NCI-H146 (cell line): ENCODE measurements at places on chromosomes 5 and 9.

DNA sequence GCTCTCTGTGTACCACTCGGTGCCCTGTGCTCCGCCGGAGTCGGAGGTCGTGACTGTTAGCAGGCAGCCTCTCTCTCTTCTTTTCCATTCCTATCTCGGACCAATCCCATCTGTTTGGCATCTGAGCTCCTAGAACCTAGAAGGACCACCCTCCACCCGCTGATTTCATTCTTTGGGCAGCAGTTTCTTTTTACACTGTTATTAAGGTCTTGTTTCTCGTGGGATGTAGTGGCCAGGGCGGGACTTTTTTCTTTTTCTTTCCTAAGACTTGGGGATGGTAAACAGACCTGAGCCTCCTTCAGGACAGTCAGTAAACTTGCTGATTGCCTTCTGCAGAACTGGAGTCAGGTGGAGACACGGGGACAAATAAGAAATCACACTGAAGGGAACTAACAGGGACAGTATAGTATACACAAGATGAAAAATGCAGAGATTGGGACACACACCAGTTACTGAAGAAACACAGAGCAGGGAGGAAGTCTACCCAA lies 500 bp downstream of the URM1 start:
- DNase-seq: no peak

DNA sequence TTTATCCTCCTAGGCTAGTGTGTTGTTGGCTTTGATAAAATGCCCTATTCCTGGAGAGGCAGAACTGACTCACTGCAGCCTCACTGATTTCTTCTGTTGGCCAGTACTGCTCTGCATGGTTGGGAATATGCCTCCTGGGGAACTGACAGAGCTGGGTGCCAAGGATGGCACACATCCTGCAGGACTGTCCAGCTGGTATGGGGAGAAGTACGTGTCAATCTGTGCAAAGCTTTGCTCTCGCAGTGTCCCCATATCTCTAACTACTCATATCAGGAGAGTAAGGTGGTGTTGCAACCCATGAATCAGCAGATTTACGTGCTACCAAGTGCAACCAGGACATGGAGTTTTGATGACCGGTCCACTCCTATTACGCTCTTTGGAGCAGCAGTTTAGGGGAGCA lies 74.7 kb downstream of the TEK start:
- DNase-seq: no peak

DNA sequence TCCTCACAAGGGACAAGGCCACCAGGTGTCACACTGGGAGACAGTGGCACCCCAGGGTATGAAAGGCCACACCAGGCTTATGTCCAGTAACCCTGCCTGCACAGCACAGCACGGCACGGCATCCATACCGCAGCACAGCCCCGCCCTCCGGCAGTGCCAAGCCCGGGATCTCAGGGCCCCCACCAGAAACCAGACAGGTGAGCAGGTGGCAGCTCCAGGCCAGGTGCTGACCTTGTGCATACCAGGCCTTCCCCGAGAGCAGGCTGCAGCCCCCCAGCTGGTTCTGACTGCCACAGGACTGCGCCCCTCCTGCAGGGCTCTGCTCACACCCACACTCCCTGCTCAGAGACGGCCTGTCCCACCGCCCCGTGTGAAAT lies 56.5 kb downstream of the ADAMTS2 start:
- DNase-seq: no peak

GRCh38 chr5:15320871-15321270 lies 179.1 kb upstream of the FBXL7 start:
- DNase-seq: no peak

DNA sequence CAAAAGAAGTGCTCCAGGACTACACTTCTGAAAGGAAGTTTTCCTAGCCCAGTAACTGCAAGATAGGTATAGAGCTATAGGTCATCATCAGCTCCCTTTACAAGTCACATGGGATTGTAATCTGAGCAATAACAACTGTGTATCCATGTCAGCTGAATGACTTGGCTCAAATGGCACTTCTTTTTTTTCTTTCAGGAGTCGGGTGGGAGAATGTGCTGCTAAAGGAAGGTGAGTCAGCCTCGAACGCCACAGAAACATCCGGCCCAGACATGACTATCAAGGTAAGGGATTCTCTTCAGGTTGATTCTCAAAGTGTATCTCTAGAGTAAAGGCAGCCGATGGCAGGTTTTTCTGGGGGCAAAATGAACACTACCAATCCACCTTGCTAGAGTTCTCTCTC lies 192.2 kb downstream of the C9orf152 start:
- no peak for DNase-seq

DNA sequence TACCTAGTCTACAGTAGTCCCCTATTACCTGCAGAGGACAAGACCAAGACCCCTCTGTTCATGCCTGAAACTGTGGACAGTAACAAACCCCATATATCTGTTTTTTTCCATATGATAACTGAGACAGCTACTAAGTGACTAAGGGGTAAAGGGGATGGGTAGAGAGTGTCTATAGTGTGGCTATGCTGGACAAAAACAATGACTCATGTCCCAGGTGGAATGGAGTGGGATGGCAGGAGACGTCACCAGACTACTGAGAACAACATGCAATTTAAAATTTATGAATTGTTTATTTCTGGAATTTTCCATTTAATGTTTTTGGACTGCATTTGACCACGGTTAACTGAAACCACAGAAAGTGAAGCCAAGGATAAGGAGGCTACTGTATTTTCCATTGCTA lies 171.8 kb downstream of the AGTPBP1 start:
- DNase-seq: no peak

DNA sequence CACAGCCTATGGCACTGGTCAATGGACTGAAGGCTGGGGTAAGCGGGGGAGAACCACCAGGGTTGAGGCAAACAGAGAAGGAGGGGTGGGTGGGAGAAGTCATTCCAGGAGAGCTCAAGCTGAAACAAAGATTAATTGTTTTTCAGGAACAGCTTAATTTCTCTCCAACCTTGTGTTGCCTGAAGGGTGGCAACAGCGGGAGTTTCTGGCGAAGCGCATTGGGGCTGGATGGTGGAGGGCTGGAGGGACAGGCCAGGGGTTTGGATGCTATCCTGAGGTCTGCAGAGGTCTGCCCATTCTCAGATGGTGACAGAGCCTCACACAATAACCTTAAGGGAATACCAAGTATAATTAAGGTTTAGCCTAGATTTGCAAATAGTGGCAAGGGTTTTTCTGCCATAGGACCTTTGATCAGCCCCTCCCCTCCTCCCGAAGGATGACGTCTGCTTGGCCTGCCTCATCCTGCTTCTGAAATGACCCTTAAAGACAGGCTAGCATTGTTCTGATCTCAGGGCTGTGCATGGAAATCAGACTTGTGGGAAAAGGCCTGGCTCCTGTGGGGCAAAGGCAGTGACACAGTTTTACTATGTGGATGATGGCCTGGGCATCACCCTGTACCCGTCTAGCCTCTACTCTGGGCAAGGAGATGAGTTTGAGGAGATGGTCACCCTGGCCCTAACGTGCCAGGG lies 32.7 kb downstream of the PSD2 start:
- no peak for DNase-seq

- DNase-seq: no peak
Observed at GRCh38 chr5:139177809-139178588, 20.2 kb downstream of the SIL1 start.

DNA sequence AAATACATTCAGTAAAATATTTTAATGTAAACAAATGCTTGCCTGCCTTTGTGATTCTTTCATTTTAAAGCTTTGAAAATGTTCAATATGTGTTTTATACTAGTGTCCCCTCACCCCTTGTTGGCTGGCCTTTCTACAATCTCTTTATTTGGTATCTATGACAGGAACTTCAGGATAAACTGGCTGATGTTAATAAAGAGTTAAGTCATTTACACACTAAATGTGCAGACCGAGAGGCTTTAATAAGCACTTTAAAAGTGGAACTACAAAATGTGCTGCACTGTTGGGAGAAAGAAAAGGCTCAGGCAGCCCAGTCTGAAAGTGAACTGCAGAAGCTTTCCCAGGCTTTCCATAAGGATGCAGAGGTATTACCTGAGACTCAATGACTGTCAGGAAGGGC lies 171.8 kb downstream of the CCDC171 start:
- no peak for DNase-seq

DNA sequence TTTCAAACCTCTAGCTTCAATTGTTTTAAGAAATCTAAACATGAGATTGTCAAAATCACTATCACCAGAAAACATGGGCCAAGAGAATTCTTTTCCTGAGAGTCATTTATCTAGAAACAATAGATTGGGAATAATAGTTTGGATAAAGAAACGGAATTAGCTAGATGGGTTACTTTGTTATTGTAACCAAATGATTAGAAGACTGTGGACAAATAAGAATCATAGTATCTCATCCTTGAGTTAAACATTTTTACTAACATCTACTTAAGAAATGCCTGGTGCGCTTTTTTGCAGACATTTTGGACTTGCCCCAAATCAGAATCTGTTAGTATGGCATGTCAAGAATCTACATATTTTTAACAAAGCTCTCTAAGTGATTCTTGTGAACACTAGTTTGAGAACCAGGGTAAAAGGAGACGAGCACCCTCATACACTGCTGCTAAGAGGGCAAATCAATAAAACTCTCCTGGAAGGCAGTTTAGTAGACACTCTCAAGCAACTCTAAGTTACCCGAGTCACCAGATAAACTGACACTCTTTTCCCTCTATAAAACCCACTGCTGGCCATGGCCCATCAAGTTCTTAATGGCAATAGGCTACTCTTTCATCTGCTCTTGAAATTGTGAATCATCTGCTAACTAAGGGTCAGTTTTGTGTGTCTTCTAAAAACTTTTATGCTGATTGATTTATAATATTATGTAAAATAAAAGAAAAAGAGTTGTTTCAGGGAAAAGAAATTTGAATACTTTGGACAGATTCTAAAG lies 39.1 kb downstream of the TPD52L3 start:
- DNase-seq: no peak

DNA sequence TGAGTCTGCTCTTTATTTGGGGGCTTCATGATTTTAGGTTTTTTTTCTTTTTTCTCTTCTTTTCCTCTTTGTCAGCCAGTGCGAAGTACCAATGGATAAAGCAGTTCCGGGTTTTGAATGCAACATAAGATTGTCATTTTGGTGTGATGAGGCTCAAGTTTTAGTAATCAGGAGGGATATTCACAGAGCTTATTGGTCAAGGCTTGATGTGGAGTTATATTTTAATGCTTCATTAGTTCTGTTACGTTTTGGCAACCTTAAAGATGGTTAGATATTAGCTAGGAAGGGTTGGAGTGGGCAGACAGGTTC lies 1.4 kb downstream of the PIK3R1 start:
- no peak for DNase-seq

- DNase-seq: no peak
Observed at GRCh38 chr5:178119915-178120606, 6.7 kb downstream of the N4BP3 start.

GRCh38 chr9:83999141-83999918 lies 18.7 kb downstream of the RMI1 start:
- no peak for DNase-seq

DNA sequence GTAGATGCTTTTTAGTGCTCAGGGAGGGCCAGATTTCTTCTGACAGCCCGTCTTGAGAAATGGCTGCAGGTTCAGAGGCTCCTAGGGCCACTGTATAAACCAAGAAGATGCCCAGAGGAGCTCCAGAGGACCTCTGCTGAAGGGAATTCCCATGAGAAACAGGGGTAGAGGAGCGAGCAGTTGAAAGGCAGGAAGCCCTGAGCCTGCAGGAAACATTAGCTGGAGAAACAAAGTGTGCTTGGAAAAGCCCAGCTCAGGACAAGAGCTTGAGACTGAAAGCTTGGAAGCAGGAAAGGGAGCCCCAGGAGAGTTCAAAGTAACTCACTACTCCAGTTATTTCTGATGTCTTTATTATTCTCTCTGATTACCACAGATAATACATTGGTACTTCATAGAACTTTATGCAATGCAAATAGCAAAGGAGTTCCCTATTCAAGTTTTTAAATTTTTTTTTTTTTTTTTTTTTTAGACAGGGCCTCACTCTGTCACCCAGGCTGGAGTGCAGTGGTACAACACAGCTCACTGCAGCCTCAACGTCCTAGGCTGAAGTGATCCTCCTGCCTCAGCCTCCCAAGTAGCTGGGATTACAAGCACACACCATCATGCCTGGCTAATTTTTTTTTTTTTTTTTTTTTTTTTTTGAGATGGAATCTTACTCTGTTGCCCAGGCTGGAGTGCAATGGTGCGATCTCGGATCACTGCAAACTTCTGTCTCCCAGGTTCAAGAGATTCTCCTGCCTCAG lies 16.5 kb downstream of the HBEGF start:
- no peak for DNase-seq

DNA sequence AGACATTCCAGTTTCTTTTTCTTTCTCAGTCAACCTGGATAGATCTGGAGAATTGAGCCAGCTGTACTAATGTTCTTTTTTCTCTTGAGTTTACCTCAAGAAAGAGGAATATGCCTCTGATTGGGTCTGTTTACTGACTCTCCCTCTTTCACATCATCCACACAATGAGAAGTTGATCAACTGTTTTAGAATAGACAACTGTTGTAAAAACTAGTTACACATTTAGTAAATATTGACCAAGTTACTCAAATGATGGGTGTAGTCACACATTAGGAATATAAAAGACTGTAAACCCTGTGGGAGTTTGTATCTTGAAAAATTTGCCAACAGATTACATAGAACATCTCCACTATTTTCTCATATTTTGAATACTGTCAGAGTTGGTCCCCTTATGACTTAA lies 330.8 kb downstream of the FER start:
- DNase-seq: no peak

GRCh38 chr9:95552814-95553546 lies 36.2 kb upstream of the PTCH1 start:
- DNase-seq: no peak

GRCh38 chr5:19175776-19176570 lies 812.0 kb downstream of the CDH18 start:
- no peak for DNase-seq

DNA sequence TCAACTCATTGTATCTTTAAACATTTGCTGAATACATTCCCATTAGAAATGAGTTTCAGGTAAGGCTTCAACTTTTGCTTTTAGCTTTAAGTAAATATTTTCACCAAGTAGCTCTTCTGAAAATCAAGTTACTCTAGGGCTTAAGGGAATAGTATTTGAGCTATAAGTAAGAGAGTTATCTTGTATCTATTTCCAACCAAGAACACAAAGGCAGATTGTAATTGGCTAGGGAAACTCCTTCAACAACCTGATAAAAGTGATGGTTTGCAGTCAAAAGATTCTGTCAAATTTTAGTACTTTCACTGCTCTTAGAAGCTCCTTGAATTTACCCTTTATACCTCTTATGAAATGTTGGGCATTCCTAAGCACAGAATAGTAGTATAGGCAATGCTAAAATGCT lies 13.0 kb downstream of the ELL2 start:
- no peak for DNase-seq

DNA sequence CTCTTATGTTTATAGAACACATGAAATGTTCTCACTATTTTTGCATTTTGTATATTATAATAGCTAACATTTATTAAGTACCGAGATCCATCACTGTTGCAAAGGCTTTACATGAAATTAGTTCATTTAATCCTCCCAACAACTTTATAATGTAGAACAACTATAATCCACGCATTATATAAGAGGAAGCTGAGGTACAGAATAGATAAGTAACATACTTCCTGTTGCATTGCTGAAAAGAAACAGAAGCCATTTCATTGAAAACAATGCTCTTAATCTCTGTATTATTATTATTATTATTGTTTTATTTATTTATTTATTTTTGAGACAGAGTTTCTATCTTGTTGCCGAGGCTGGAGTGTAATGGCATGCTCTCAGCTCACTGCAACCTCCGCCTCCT lies 7.9 kb upstream of the INSYN2B start:
- DNase-seq: no peak

- DNase-seq: no peak
Observed at GRCh38 chr9:91202736-91203283, 158.9 kb downstream of the AUH start.
